ENCODE measurements at places on chromosomes 4 and X.

GRCh38 chrX:65596270-65597034 lies 61.9 kb upstream of the LAS1L start:
- no peak for DNase-seq

DNA sequence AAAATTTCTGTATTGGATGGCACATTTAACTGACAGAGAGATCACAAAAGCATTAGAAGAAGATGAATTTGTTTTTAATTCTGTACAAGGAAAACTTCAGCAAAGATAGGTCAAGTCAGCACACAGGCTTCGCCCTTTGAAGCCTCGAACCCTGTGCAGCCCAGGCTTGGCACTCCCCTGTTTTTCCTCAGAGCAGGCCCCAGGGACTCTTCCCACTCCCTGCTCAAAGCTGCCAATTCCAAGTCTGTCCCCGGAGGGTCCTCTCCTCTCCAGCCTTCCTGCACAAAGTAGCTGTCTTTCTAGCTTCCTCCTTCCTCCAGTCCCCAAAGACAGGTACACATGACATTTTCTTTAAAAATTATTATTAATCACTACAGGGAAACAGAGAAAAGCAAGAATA lies 466.3 kb downstream of the PPARGC1A start:
- DNase-seq = no peak

DNA sequence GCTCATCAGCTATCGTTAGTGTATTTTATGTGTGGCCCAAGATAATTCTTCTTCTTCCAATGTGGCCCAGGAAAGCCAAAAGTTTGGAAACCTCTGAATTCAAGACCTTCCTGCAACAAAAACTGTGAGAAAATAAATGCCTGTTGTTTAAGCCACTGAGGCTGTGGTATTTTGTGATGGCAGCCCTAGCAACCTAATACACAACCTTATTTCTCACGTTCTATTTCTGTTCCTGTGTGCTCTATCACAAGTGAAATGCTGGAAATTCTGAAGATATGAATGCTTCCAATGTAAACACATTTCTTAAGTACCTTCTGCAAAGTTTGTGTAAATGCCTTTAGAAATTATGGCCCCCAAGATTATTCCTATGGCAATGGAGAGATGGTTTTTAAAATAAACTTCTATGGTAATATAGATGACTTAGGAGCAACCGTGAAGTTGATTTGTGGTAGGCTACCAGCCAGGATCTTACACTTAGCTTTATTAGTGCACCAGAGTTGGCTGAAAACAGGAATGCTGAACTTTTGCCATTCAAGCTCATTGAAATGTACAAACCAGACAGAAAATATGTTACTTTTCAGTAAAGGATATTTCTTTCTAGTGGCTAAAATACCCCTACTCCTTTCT lies 148.0 kb downstream of the USP46 start:
- no peak for DNase-seq

GRCh38 chrX:123835661-123836371 lies 24.0 kb upstream of the XIAP start:
- DNase-seq = no peak

DNA sequence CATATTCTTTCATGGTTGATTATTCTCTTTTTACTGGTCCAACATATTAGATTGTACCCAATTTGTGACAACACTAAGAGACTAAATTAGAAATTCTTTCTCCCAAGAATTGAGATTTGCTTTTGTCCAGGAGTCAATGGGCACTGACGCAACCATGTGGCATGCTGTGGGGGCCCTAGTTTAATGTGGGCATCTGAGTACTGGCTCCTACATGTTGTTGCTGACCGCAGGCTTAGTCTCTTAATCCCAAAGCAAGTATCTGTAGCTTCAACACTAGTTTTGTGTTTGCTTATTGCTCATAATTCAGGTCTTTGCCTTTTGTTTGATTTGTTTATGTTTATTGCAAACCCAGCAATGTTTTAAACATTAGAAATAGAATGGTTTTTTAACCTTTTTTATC lies 263.4 kb upstream of the NDST4 start:
- no peak for DNase-seq

DNA sequence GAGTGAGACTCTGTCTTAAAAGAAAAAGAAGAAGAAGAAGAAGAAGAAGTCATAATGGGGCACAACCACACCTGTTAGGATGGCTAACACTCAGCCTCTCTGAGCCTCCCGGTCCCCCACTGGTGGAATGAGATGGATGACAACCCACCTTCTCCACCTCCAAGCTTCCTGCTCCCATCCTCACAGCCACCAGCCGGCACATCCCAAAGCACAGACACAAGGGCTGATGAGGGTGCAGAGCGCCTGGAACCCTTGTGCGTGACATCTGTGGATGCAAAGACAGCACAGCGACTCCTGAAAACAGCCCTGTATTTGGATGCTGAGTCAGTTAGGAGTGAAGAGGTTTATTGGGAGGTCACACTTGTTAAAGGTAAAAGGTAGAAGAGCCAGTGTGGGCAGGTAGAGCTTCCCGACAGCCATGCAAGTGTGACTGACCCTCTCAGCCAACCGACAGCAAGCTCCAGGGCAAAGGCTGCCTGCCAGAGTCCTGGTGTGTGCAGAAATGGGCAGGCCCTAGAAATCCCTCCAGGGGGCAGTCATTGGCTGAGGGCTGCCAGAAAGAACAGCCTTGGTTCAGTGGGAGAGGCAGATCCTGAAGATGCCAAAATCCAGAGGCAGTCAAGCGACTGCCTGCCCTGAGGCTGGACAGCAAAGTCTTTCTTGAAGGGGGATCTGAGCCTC lies 26.6 kb upstream of the MAN2B2 start:
- DNase-seq = no peak

DNA sequence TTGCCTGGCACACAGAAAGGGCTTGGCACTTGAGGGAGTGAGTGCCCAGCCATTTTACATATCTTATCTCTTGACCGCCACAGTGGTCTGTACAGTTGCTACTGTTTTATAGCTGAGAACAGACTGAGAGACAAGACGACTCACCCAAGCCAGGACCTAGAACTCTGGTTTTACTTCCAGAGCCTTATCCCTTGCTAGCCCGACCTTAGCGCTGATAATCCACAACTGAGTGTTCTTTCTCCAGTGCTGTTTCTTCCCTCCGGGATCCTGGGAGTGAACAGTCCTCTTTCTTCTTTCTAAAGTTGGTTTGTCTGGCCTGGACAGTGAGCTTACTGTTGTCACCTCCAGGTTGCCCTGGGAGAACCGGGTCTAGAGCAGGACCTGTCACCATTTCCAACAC lies 52.5 kb upstream of the TADA2B start:
- DNase-seq = no peak

- no peak for DNase-seq
Measured at GRCh38 chr4:80295826-80296225, 29.4 kb downstream of the FGF5 start.

- no peak for DNase-seq
Measured at GRCh38 chr4:81096566-81096965, 66.1 kb downstream of the BMP3 start.

DNA sequence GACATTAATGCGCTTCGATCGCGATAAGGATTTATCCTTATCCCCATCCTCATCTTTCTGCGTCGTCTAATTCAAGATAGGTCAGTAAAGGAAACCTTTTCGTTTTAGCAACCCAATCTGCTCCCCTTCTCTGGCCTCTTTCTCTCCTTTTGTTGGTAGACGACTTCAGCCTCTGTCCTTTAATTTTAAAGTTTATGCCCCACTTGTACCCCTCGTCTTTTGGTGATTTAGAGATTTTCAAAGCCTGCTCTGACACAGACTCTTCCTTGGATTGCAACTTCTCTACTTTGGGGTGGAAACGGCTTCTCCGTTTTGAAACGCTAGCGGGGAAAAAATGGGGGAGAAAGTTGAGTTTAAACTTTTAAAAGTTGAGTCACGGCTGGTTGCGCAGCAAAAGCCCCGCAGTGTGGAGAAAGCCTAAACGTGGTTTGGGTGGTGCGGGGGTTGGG lies 528 bp upstream of the FGF2 start:
- DNase-seq = no peak

All from NCI-H2081 treated with DMSO at 0.1 percent for 48 hours (cell line).